ENCODE measurements at places on chromosomes 5 and 9. TPM values are rescaled to one million over a fixed set of nuclear protein-coding genes. Genes with fewer than 3 reads are reported as not detected.

GRCh38 chr9:89225587-89225986, 47.0 kb upstream of the SHC3 start:
- no peak for DNase-seq

FAM78A gene
- 5.2 TPM for polyA plus RNA-seq

DNA sequence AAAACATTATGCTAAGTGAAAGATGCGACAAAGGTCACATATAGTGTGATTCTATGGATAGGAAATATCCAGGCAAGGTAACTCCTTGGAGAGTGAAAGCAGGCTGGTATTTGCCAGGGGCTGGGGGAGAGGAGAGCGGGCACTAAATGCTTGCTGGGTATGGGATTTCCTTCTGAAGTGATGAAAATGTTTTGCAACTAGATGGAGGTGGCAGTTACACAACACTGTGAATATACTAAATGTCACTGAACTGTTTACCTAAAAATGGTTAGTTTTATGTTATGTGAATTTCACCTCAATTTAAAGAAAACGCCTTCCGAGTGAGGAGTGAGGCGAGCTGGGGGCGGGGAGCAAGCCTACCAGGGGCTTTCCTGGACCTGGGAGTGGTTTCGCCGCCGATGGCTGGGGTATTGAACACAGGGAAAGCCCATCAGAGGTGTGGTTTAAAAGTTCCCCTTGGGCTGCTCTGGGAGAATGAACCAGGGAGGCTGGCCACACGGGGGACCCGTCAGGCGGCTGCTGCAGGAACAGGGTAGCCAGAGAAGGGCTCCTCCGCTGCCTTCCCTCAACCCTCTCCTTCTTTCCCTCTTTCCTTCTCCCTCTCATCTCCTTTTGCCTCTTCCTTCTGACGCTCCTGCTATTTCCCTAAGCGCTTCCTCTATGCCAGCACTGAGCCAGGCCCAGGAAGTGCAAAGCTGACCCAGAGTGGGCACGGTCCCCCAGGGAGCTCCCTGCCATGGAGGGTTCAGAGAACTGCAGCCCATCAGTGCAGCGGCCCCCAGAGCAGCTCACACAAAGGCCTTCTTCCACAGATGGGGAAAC, 4.9 kb downstream of the AKNA start:
- DNase-seq: peak; percentile 66

DNA sequence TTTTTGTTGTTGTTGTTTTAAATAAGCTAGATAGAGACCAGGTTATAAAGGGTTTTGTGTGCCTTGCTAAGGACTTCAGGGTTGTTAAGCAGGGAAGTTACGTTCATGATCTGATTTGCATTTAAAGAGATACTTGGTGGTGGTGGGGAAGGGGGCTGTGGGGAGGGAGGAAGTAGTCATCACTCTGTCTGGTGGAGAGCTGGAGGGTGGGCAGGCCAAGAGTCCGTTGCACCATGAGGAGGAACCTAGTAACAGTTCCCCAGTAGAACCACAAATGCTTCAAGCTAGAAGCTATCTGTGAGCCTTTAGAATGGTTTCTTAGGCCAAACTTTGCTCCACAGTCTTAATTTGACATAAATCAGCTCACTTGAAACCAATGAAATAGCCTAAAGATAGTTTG, 18.7 kb upstream of the ROPN1L start:
- no peak for DNase-seq

CANX gene
- 200 TPM for polyA plus RNA-seq

GRCh38 chr5:10854506-10855277, 93.7 kb upstream of the DAP start:
- DNase-seq: no peak

GRCh38 chr5:32471784-32472183, 27.2 kb upstream of the ZFR start:
- DNase-seq: no peak

ERAP2 gene
- 82.9 TPM for polyA plus RNA-seq

C5orf63 gene
- 8.3 TPM for polyA plus RNA-seq

- DNase-seq: no peak
Observed at GRCh38 chr9:38276771-38277439, 115.6 kb upstream of the ALDH1B1 start.

ALDH7A1 gene
- 5.6 TPM for polyA plus RNA-seq

PLPP7 gene
- 0.78 TPM for polyA plus RNA-seq

DNA sequence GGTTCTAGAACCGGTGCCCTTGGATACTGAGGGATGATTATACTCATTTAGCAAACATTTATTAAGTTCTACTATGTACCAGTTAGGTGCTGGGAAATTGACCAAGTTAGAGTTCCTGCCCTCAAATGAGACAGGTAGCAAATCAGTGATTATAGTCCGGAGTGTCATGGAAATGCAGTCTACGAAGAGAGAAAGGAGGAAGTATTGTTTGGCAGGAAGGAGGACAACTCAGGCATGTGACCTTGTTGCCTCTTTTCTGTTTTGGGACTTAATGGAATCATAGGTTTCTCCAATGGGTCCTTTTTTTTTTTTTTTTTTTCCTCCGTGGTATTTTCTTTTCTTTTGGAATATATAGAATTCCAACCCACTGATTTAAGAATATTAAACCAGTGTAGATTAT, 28.0 kb downstream of the OSTF1 start:
- no peak for DNase-seq

- DNase-seq: no peak
Observed at GRCh38 chr9:81565609-81566008, 123.7 kb downstream of the TLE1 start.

GRCh38 chr9:135077497-135078200, 9.8 kb upstream of the OLFM1 start:
- no peak for DNase-seq

DNA sequence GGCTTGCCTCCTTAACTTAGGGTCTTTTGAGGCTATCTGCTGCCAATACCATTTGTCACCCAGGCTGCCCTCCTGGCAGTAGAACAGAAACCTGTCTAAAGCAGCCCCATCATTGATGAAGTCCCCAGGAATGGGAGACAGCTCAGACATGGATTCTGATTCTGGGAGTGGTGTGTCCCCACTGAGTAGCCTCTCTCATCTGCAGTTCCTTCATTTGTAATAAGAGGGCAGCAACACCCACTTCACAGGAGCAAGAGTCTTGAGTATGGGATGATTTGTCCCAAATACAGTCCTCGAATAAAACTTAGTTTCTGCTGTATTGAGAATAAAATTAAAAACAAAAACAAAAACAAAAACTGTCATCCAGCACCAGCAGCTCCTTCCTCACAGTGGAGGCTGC, 167.6 kb downstream of the ASTN2 start:
- DNase-seq: no peak

DNA sequence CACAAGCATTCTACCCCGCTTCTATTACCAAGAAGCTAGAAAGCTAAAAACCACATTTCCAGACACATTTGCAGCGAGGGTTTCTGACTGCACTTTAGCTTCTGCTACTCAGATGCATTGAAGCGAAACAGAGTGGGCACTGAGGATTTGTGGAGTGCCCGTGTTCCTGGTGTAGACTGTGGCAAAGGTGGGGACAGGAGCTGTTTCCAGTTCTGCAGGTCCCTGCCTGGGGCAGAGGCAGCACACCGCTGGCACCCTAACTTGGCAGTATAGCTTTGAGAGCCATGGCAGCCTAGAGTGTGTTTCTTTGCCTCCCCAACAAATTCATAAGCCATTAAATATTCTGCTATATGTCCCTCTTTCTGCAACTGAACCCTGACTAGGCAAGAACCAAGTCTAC, 108.6 kb upstream of the SPOCK1 start:
- DNase-seq: no peak

- DNase-seq: no peak
Observed at GRCh38 chr9:78860801-78861475, 564.0 kb downstream of the PSAT1 start.

MYMK gene
- polyA plus RNA-seq: not detected

GRCh38 chr5:73196201-73196600, 23.2 kb downstream of the TMEM174 start:
- no peak for DNase-seq

DNA sequence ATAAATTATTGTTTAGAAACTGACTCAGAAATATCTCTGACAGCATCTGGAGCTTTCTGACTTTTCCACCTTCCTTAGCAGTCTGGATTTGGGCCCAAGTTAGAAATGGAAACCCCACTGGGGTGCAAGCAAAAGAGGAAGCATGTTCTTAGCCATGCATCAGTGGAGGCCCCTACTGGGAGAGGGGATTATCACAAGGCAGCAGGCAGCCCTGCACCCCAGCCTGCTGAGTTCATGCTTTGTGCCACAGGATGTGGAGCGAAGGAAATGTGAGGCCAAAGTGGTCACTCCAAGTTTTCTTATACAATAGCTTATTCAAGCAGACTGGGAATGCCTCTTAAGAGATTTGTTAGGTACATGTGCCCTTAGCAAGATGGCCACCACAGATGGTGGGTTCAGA, 146.5 kb upstream of the TLX3 start:
- DNase-seq: no peak

DNA sequence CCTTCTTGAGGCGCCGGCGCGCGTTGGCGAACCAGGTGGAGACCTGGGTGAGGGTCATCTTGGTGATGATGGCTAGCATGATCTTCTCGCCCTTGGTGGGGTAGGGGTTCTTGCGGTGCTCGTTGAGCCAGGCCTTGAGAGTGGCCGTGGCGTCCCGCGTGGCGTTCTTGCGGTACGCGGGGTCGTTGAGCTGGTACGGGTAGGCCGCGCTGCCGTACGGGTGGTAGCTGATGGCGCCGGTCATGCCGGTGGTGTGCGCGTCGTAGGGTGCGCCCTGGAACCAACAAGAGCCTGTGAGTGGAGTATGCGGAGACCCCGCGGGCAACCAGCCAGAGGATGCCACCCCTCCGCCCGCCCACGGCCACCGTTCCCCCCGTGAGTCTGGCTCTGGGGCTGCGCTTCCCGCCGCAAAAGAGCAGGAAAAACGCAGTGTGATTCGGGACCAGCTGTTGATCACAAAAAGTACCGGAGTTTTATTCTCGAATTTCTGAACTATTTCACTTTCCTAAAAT, 1.9 kb downstream of the IRX2 start:
- DNase-seq: no peak

GRCh38 chr5:93545872-93546271, 35.1 kb downstream of the NR2F1-AS1 start:
- DNase-seq: no peak

ARID3C gene
- not detected for polyA plus RNA-seq

DNA sequence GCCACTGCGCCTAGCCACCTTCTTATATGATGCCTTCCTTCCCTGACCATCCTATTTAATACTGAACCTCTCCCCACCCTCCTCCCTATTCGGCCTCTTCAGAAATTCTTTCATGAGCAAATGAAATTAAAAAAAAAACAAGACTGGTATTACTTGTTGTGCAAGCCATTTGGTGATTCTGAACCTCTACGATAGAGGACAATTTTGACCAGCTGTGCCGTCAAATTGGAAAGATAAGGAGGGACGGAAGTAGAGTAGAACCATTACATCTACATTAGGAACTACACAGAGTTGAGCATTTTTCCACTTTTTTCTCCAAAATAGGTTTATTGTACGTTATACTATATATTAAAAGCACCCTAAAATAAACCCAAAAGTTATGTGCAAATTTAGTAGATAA, 2.9 kb downstream of the DHX29 start:
- DNase-seq: no peak
